ENCODE measurements at places on chromosomes 5 and 9.
A peak's percentile ranks its signal among the peaks of the same experiment; 100 is the strongest.

DNA sequence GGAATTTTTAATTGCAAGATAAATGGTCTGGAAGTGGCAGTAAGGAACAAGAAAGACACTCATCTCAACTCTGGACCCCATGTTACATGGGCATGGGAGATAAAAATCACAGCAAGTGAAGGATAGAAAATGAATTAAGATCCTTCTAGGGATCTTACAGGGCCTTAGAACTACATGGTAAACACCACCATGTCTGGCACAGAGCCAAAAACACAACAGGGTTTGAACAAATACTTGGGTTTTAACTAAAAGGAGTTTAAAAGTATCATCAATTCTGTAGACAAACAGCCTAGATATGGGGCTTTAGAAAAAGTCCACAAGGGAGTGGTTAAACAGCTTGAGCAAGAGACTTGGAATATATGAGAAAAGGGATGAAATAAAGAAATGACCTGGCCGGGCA is 366.4 kb downstream of the ARL15 start:
- no peak for DNase-seq

GRCh38 chr9:4620881-4621555 is 41.1 kb upstream of the PLPP6 start:
- DNase-seq: no peak

- DNase-seq: no peak
Measured at GRCh38 chr5:101429241-101429640, 526.2 kb upstream of the ST8SIA4 start.

DNA sequence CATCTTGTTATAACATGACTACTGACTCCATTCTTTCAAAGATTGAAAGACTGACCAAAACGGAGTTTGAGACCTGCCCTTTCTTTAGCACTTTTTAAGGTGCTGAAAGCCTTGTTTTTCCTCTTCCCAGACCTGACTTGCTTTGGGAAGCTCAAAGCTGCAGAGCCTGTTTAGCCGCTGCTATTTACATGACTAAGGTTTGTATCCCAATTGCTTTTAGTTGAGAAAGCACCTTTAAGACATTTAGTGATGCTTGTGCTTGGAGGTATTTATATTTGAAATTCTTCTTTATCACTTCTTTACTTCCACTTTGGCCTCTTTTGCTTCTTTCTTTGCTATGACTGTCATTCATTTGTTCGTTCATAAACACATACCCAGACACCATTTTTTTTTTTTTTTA is 182.6 kb upstream of the ELL2 start:
- no peak for DNase-seq

DNA sequence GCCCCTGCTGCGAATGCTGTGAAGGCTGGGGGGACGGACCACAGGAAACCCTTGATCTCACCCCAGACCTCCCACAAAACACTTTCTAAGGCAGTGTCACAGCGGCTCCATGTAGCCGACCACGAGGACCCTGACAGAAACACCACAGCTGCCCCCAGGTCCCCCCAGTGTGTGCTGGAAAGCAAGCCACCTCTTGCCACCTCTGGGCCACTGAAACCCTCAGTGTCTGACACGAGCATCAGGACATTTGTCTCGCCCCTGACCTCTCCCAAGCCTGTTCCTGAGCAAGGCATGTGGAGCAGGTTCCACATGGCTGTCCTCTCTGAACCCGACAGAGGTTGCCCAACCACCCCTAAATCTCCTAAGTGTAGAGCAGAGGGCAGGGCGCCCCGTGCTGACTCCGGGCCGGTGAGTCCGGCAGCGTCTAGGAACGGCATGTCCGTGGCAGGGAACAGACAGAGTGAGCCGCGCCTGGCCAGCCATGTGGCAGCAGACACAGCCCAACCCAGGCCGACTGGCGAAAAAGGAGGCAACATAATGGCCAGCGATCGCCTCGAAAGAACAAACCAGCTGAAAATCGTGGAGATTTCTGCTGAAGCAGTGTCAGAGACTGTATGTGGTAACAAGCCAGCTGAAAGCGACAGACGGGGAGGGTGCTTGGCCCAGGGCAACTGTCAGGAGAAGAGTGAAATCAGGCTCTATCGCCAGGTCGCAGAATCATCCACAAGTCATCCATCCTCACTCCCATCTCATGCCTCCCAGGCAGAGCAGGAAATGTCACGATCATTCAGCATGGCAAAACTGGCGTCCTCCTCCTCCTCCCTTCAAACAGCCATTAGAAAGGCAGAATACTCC is 84.7 kb downstream of the GOLPH3 start:
- no peak for DNase-seq

- no peak for DNase-seq
Measured at GRCh38 chr5:41871852-41872251, 1.6 kb upstream of the OXCT1 start.

- no peak for DNase-seq
Measured at GRCh38 chr9:32581512-32582143, 8.7 kb upstream of the NDUFB6 start.

DNA sequence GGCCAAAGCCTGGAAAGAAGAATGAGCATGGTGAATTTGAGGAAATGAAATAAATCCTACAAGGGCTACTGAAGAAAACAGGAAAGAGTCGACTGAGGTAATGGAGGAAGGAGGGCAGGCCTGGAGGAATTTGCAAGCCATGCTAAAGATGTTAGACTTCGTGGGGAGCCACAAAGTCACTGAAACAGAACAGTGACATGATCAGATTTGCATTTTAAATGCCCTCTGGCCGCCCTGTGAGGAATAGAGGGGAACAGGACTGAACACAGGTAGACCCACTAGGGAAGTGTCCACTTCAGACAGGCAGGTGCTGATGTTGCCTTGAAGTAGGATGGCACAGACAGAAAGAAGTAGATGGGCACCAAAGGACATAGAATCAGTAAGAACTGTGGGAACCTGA is 42.8 kb upstream of the RLN1 start:
- no peak for DNase-seq

- DNase-seq: no peak
Measured at GRCh38 chr5:7881091-7881490, 12.1 kb downstream of the MTRR start.

- DNase-seq: no peak
Measured at GRCh38 chr9:15423231-15423985, 732 bp downstream of the SNAPC3 start.

GRCh38 chr9:72424131-72424530 is 59.1 kb upstream of the ZFAND5 start:
- DNase-seq: no peak

DNA sequence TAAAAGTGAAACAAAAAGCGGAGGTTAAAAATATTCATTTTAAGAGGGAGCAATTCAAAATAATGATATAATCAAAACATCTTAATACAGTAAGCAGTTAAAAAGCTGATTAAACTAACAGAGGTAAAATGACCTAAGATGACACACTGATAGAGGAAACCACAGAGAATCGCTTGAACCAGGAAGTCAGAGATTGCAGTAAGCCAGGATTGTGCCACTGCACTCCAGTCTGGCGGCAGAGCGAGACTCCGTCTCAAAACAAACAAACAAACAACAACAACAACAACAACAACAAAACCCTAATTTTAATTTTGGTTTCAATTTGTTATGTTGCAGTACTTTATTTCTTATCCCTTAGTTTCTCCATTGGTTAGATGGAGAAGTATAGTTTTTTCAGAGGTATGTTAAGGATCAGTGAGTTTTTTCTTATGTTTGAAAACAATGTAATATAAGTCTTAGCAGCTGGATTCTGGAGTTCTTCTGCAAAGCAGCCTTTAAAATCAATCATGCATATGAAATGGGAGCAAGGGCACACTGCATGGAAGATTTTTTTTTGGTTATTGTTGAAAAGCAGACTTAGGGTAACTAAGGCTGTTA is 58.5 kb downstream of the MLANA start:
- no peak for DNase-seq

DNA sequence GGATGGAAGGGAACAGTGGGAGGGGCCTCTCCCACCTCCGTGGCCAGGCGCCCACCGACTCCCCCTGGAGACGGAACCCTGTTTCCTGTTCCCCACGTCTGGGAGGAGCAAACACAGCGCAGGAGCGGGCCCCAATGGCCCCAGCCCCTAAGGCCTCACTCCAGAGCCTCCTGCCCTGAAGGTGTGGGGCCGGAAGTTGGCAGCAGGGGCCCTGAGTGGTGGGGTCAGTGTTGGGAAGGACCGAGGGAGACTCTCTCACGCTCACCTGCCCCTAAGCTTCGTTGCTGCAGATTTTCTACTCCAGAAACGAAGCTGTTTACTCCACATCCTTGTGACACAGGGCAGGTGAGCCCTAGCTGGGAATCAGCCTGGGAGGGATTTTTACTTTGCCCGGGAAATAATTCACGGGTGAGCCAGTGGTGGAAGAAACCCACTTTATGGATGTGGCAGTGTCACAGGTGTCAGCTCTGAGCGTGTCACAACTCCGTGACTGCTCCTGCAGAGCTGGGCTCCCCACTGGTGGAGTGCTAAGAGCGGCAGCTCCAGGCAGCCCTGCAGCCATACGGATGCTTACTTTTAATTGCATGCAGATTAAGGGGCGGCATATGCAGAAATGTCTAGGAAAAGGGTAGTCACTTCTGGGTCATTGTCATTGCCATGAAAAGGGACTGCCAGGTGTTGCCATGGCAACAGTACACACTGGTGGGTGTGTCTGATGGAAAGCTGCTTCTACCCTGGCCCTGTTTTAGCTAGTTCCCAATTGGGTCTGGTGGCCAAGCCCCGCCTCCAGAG is 77.5 kb upstream of the OLFM1 start:
- DNase-seq: peak; percentile 5

- no peak for DNase-seq
Measured at GRCh38 chr5:92581249-92581648, 999.8 kb downstream of the NR2F1-AS1 start.

- no peak for DNase-seq
Measured at GRCh38 chr5:140090251-140090650, 23.7 kb upstream of the PURA start.

GRCh38 chr5:159002171-159002570 is 97.5 kb downstream of the EBF1 start:
- no peak for DNase-seq

DNA sequence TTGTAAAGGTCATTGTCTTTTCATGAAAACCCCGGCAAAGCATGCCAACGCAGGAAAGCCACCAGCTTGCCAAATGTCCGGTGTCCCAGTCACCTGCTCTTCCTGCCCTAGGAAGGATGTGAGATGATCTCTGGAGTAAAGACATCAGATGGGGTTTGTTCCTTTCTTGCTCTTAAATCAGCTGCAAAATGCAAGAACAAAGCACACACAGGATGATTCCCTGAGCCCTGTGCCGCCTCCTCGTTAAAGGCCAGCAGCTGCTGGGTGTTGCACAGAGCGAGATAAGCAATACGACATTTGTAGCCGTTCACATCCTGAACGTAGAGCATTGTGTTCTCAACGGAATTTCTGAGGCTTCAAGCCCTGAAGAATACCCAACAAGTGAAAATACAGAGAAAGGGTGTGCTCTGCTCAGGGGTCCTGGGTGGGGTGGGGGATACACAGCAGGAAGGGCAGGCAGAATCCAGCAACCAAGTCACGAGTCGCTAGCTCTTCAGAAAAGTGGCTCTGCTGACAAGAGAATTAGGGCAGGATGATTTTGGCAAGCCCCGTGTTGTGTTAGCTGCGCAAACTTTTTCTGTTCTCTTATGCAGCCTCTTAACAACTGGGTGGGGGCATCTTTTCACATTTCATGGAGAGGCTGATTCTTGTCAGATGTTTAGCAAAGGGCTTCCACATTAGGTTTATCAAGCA is 229.2 kb upstream of the MAP3K1 start:
- DNase-seq: no peak

DNA sequence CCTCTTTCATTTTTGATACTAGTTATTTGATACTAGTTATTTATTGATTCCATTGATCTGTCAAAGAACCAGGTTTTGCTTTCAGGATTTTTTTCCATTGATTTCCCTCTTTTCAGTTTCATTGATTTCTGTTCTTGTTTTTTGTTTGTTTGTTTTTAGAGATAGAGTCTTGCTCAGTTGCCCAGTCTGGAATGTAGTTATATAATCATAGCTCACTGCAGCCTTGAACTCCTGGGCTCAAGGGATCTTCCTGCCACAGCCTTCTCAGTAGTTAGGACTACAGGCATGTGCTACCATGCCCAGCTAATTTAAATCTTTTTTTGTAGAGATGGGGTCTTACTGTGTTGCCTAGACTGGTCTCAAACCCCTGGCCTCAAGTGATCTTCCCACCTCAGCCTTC is 49.9 kb downstream of the FSD1L start:
- DNase-seq: no peak

DNA sequence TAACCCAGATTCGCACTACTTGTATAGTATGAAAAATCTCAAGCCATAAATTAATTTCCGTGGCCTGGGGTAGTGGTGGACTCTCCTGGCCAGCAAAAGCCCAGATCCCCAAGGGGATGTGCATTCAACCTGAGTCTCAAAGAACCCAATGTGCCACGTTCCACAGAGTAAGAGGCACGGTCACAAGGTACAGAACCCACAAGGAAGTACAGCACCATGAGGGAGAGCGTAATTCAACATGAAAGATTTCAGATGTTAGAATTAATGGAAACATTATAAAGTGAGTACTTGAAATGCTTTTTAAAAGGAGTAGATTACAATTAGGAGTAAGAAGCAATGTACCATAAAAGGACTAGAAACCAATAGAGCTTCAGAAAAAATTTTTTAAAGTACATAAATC is 23.4 kb downstream of the SRD5A1 start:
- no peak for DNase-seq

DNA sequence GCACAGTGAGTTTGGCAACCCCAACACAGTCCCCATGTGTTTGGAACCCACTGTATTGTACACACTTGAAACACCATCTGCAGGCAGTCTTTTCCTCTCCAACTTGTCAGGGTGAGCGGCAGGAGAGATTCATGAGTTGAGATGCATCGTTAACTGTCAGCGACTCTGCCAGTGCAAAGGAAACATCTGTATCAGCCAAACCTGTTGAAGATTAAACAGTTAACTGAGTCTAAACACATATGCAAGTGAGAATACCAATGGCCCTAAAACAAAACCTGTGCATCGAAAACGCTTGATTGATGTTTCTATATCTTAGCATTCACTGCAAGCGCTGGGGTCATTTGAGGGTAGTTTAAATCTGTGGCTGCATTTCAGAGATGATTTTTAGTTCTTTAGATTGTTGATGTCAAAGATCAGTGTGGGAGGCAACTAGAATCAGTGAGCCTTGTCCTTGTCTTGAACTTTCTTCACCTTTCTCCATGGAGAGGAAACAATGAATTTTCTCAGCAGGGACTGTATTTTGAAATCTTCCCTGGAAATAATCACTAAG is 41.3 kb upstream of the PAM start:
- no peak for DNase-seq

DNA sequence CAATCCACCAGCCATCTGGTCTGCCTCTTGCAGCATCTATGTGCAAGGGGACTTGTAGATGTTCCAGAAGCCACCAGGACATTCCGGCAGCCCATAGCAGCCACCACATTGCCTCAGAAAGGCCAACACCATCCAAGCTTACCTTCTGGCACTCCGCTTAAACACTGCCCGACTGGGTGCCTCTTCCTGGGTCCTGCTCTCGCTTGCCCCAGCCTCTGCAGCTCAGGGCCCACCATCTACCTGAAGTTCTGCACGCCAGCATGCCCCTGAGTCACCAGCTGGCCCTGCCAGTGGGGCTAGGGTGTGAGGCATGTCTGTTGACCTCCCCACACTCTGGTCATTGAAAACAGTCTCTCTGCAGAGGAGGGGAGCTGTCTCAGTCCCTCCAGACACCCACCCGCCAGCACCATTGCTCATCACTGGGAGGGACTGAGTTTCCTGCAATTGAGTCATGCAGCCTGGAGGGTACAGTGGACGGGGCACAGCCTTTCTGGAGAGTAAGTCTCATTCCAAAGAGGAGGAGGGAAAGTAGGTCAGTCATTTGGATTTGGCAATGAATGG is 16.9 kb upstream of the COL5A1 start:
- DNase-seq: peak; percentile 90

Data from RWPE2 (cell line).